CD14-positive monocyte (primary cell): ENCODE measurements at places on chromosomes 1 and 21. TPM values are rescaled to one million over a fixed set of nuclear protein-coding genes. Genes with fewer than 3 reads are reported as not detected.
A peak's percentile ranks its signal among the peaks of the same experiment; 100 is the strongest.

DNA sequence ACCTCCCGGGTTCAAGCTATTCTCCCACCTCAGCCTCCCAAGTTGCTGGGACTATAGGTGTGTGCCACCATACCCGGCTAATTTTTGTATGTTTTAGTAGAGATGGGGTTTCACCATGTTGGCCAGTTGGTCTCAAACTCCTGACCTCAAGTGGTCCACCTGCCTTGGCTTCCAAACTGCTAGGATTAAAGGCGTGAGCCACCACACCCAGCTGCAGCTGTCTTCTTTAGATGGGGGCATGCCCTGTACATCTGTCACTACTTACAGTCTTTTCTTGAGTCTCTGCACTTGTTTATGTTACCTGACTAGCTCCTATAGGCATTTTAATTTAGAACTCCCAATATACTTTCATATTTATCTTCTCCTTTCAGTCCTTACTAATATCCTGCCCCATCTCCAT is 64.2 kb downstream of the SELENOF start:
- peaks cover 9% of the 10 kb centered on the region for H3K4me1 ChIP-seq
- H3K27me3 ChIP-seq, result no peaks in the 10 kb centered on the region
- no peak overlapping the region for H3K27ac ChIP-seq
- no peaks in the 10 kb centered on the region for H3K36me3 ChIP-seq
- DNase-seq, result no peak

KRTAP19-1 gene
- polyA plus RNA-seq, result not detected

- no peaks in the 10 kb centered on the region for H3K36me3 ChIP-seq
- no peaks in the 10 kb centered on the region for H3K4me1 ChIP-seq
- no peak for DNase-seq
- H3K4me3 ChIP-seq, result no peak overlapping the region
Observed at GRCh38 chr1:18144916-18145647, 37.5 kb downstream of the IGSF21 start.

GRCh38 chr1:215589650-215590435 is 22.7 kb downstream of the KCTD3 start:
- no peak for DNase-seq
- no peaks in the 10 kb centered on the region for H3K27me3 ChIP-seq

SH2D1B gene
- 0.88 TPM for polyA plus RNA-seq

MCOLN2 gene
- 0.51 TPM for polyA plus RNA-seq

OR6F1 gene
- not detected for polyA plus RNA-seq

DNA sequence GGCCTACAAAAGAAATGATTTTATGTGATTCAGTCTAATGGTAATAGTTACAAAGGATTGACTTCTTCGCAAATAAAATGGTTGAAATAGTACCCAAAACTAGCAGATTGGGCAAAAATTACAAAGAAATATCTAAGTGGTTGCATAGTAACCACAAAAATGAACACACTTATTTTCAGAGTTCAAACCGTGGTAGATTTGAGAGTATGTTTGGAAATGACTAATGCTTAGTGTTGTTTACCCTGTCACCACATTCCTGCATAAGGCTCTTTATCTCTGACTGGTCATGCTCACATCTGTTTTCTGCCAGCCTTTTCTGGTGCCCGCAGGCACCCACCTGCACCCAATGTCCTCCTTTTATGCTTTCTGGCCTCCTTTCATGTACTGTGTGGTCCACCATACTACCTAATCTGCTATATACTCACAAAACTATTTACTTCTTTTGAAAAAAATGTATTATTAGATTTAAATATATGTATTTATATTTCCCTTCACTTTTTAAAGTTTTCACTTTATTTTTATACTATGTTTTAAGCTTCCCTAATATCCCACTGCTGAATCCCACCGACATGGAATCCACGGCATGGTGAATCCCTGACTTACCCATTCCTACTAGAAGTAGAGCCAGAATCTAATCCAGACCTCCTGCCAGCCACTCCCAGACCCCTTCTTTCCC is 30.3 kb downstream of the PTPRC start:
- DNase-seq, result peak; percentile 68
- peaks cover 99% of the 10 kb centered on the region for H3K4me1 ChIP-seq
- peaks cover 24% of the 10 kb centered on the region for H3K36me3 ChIP-seq
- H3K4me3 ChIP-seq, result no peak overlapping the region
- H3K27ac ChIP-seq, result peak overlapping the region; percentile 88

OXCT2 gene
- 0.75 and 1.4 TPM in 2 replicates for polyA plus RNA-seq

CTSS gene
- polyA plus RNA-seq, result 5,201 TPM

DENND4B gene
- 299 and 324 TPM in 2 replicates for polyA plus RNA-seq

DTL gene
- polyA plus RNA-seq, result not detected in 2 replicates

DNA sequence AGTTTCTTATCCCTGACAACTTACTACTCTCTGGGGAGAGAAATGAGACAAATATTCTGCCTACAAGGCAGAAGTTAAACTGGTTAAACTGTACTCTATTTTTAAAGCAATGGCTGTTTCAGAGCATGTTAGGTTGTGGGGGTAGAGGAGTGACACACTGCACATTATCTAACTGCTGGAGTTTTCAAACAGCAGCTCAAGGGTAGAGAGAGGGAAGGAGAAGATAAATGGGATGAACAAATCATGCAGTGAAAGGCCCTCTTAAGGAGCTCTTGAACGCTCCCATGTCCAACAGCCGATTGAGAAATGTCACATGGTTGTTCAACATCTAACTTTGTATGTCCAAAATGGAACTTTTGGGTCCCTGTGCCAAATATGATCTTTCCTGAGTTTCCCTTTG is 14.0 kb upstream of the IFI44L start:
- H3K4me1 ChIP-seq, result no peaks in the 10 kb centered on the region
- H3K36me3 ChIP-seq, result no peaks in the 10 kb centered on the region
- no peak overlapping the region for H3K4me3 ChIP-seq
- H3K27ac ChIP-seq, result no peak overlapping the region
- H3K27me3 ChIP-seq, result no peaks in the 10 kb centered on the region

TCEA3 gene
- 0.26 TPM for polyA plus RNA-seq

DNA sequence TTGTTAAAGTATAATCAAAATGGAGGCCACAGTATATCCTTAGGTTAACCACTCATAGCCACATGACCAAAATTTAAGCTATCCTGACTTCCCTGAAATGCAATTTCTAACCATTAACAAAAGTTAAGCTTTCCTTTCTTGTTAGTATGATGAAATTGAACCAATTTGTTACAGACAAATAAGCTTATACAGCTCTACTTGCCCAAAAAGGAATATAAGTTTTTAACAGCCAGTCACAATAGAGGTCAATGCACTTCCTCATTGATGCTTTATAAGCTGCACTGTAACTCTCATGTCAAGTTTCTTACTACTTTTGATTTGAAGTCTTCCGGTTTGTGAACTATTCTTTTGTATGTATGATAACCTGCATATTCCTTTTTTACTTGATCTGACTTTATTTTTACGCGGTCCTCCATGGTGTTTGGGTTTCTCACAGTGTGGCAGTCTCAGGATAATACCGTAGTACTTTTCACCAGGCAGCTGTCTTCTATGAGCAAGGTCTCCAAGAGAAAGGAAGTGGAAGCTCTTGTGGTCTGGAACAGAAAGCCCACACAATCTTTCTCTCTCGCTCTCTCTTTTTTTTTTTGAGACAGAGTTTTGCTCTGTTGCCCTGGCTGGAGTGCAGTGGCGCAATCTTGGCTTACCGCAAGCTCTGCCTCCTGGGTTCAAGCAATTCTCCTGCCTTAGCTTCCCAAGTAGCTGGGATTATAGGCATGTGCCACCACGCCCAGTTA is 331.6 kb downstream of the SRGAP2C start:
- H3K36me3 ChIP-seq, result no peaks in the 10 kb centered on the region
- peak overlapping the region; percentile 59 for H3K4me3 ChIP-seq
- DNase-seq, result peak; percentile 61
- peaks cover 59% of the 10 kb centered on the region for H3K4me1 ChIP-seq

GRCh38 chr1:95364546-95364945 is 130.5 kb downstream of the RWDD3 start:
- no peak overlapping the region for H3K27ac ChIP-seq
- H3K4me3 ChIP-seq, result no peak overlapping the region
- DNase-seq, result no peak
- no peaks in the 10 kb centered on the region for H3K4me1 ChIP-seq
- no peaks in the 10 kb centered on the region for H3K27me3 ChIP-seq

ZFP69 gene
- polyA plus RNA-seq, result 2.5 TPM

DNA sequence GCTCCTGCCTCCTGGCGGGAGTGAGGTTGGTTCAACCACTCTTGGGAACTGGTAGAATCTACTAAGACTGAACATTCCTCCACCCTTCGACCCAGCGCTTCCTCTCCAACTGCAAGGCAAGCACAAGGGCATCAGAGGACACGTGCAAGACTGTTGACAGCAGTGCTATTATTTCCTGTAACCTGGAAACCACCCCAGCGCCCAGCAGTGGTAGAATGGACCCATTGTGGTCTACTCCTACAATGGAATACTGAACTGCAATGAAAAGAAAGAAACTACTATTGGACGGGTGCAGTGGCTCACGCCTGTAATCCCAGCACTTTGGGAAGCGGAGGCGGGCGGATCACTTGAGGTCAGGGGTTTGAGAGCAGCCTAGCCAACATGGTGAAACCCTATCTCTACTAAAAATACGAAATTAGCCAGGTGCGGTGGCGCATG is 33.0 kb upstream of the TARDBP start:
- no peaks in the 10 kb centered on the region for H3K36me3 ChIP-seq
- no peak for DNase-seq
- H3K27me3 ChIP-seq, result peaks cover 3% of the 10 kb centered on the region
- no peak overlapping the region for H3K4me3 ChIP-seq
- H3K27ac ChIP-seq, result no peak overlapping the region

- no peak overlapping the region for H3K4me3 ChIP-seq
- H3K27me3 ChIP-seq, result no peaks in the 10 kb centered on the region
- DNase-seq, result no peak
- H3K27ac ChIP-seq, result no peak overlapping the region
- H3K4me1 ChIP-seq, result peaks cover 27% of the 10 kb centered on the region
Observed at GRCh38 chr1:53111073-53111556, 31.3 kb downstream of the SLC1A7 start.

GRCh38 chr1:182662121-182662890 is 22.1 kb downstream of the RGS8 start:
- no peak overlapping the region for H3K4me3 ChIP-seq
- H3K27ac ChIP-seq, result no peak overlapping the region
- no peak for DNase-seq
- no peaks in the 10 kb centered on the region for H3K4me1 ChIP-seq
- H3K36me3 ChIP-seq, result no peaks in the 10 kb centered on the region
- H3K27me3 ChIP-seq, result no peaks in the 10 kb centered on the region

CD1B gene
- polyA plus RNA-seq, result 1.5 and 2.3 TPM in 2 replicates

DNA sequence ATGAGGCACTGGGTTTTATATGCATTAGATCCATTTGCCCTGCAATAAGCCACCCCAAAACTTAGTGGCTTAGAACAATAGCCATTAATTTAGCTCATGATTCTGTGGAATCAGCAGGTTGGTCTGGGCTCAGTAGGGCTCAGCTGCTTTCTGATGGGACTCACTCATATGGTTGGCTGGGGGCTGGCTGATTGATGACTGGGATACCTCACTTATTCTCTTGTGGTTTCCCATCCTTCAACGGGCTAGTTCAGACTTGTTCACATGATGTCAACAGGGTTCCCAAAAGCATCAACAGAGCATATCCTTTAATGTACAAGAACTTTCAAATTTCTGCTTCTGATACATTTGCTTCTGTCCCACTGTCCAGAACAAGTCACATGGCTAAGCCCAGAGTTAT is 43.2 kb downstream of the DNM3 start:
- no peaks in the 10 kb centered on the region for H3K27me3 ChIP-seq
- H3K27ac ChIP-seq, result no peak overlapping the region
- no peaks in the 10 kb centered on the region for H3K36me3 ChIP-seq

MRPL55 gene
- polyA plus RNA-seq, result 104 TPM

ERRFI1 gene
- 0.33 and 1.5 TPM in 2 replicates for polyA plus RNA-seq

DNA sequence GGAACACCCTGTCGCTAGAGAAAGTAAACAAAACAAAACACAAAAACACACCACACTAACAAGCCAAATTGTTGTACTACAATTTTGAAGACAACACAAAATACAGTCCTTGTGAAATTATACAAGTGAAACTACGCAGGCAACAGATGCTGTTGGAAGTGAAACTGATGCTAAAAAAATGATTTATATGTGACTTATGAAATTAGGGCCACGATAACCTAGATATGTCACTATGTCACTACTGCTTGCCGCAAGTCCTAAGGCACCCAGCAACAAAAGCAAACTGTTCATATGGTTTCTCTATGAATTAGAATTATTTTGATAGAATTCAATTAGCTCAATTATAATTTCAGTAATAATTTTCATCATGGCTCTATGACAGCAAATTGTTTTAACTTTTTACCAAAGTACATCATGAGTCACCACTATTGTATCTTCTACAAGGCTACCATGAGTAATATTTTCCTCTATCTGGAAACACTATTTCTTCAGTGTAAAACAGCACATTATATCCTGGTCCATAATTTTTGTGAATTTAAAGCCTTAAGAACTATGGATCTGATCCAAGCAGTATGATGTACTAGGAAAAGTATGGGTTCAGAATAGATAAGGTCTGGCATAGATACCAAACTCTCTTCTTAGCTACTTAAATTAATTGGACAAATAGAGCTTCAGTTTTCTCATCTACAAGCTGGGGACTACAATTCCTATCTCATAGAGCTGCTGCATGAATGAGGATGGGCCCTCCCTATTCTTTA is 216.3 kb downstream of the COL11A1 start:
- H3K4me1 ChIP-seq, result no peaks in the 10 kb centered on the region
- no peaks in the 10 kb centered on the region for H3K36me3 ChIP-seq
- no peak overlapping the region for H3K27ac ChIP-seq
- H3K4me3 ChIP-seq, result no peak overlapping the region
- H3K27me3 ChIP-seq, result no peaks in the 10 kb centered on the region
- no peak for DNase-seq

- H3K4me1 ChIP-seq, result no peaks in the 10 kb centered on the region
- no peak overlapping the region for H3K4me3 ChIP-seq
- no peak overlapping the region for H3K27ac ChIP-seq
- no peaks in the 10 kb centered on the region for H3K27me3 ChIP-seq
- no peak for DNase-seq
Observed at GRCh38 chr1:168654198-168654915, 74.6 kb downstream of the DPT start.

GRCh38 chr1:241513378-241513777 is 6.2 kb downstream of the FH start:
- peaks cover 8% of the 10 kb centered on the region for H3K4me1 ChIP-seq
- no peaks in the 10 kb centered on the region for H3K27me3 ChIP-seq
- peaks cover 69% of the 10 kb centered on the region for H3K36me3 ChIP-seq
- no peak for DNase-seq

DNA sequence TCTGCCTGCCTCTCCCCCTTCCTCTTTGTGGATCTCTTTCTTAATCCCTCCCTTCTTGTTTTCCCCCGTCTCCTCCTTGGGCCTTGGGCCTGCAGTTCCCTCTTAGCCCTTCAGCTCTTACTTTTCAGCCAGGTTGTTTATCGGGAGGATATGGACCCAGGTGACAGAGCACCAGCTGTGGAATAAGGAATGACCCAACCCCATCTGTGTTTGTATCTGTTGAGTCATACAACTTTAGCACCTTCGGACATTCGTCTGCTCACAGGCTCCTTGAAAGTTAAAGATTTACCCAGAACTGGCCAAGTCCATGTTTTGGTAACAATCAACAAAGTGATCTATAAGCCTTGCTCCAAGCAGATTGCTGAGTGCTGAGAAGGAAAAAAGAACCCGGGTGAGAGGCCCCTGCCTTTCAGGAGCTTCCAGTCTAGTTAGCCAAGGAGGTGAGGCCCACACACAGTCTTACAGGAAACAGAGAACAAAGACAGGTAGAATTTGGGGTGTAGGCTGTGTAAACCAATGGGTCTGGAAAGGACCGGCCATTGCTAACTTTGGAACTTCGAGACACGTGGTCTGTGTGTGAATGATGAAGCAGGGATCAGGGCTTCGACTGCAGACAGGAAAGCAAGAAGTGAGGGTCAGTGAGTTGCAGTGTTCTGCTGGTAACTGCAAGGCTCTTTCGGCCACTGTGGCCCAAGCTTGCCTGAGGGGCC is 66.7 kb upstream of the F3 start:
- peaks cover 44% of the 10 kb centered on the region for H3K4me1 ChIP-seq
- no peak overlapping the region for H3K4me3 ChIP-seq
- DNase-seq, result no peak
- no peaks in the 10 kb centered on the region for H3K27me3 ChIP-seq
- H3K36me3 ChIP-seq, result no peaks in the 10 kb centered on the region
